ENCODE measurements at places on chromosomes 16 and 17. TPM values are rescaled to one million over a fixed set of nuclear protein-coding genes. Genes with fewer than 3 reads are reported as not detected.

GDPD1 gene
- total RNA-seq, result 3.0 TPM

RSPRY1 gene
- total RNA-seq, result 21.2 TPM

DNA sequence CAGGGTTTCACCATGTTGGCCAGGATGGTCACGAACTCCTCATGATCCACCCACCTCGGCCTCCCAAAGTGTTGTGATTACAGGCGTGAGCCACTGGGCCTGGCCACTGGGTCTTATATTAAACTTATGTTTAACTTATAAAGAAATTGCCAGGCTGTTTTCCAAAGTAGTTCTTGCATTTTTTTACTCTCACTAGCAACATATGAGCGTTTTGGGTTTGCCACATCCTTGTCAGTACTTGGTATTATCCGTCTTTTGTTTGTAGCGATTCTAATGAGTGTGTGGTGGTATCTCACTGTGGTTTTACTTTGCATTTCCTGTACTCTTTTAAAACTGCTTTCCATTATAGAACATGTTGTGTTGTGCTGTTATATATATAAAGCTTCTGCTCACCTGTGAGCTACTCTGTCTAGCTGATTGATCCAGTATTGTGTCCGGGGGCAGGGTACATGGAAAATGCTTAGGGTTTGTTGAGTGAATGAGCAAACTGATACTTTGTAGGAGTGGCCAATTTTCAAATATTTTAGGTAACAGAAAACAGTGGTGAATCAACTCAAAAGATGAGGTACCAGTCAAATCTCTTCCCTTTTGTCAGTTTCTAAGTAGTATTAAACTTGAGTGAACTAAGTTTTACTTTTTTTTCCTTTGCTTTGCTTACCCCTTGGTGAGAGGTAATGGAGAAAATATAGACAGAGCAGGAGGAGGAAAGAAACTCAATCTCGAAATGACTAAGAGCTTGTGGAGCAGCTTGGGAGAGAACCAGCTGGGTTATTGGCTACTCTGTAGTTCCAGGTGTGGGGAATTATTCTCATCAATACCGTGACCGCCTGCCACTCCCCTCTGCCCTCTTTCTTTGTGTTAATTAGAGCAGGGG, 75.8 kb downstream of the PITPNC1 start:
- H3K27ac ChIP-seq, result no peak overlapping the region
- no peak for DNase-seq
- no peaks in the 10 kb centered on the region for H3K27me3 ChIP-seq
- no peak overlapping the region for H3K4me3 ChIP-seq
- H3K36me3 ChIP-seq, result no peaks in the 10 kb centered on the region

DNA sequence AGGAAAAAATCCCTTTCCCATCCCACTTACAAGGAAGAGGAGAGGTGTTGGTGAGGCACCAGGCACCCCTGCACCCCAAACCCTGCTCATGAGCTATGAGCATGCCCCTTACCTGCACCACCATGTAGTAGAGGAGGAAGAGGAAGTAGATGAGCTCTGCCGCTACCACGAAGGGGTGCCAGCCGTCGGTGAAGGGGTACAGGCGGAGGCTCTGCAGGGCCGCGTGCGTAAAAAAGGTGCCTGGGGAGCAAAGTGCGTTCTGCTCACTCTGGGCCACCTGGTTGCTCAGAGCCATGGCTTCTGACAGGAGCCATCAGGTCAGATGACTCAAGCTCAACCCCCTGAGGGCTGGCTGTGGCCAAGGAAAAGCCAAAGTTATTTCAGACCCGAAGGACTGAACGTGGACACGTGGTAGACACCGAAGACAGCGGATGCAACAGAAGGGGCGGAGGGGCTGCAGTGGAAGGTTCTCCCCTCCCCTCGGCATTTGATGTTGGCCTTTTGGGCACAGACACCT, 25.3 kb upstream of the GCSH start:
- H3K27ac ChIP-seq, result no peak overlapping the region
- no peaks in the 10 kb centered on the region for H3K4me1 ChIP-seq
- DNase-seq, result no peak

- no peaks in the 10 kb centered on the region for H3K27me3 ChIP-seq
- no peaks in the 10 kb centered on the region for H3K36me3 ChIP-seq
- H3K4me1 ChIP-seq, result no peaks in the 10 kb centered on the region
- DNase-seq, result peak; percentile 3
These were observed 841 bp upstream of the IGFALS start for GRCh38 chr16:1794221-1794871.

DNA sequence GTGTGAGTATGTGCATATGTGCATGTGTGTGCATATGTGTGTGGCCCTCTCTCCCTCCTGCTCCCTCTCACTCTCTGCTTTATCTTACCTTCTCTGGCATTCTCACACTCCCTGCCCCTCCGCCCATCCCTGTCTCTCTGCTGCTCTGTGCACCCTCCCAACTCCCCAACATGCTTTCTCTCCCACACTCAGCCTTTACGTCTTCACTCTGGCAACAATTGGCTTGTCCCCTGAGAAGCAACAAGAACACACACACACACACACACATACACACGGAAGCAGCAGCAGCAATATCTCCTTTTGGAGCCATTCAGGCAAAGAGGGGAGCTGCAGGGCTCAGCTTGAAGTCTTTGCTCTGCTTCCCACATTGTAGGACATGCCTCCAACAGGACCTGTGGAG, 27.8 kb downstream of the PITPNM3 start:
- H3K27me3 ChIP-seq, result no peaks in the 10 kb centered on the region
- no peak overlapping the region for H3K4me3 ChIP-seq
- no peak overlapping the region for H3K27ac ChIP-seq
- no peaks in the 10 kb centered on the region for H3K4me1 ChIP-seq
- no peaks in the 10 kb centered on the region for H3K36me3 ChIP-seq

Measured in heart right ventricle (tissue), 16 donors.